ENCODE measurements at places on chromosomes 12 and 14. TPM values are rescaled to one million over a fixed set of nuclear protein-coding genes. Genes with fewer than 3 reads are reported as not detected.

DNA sequence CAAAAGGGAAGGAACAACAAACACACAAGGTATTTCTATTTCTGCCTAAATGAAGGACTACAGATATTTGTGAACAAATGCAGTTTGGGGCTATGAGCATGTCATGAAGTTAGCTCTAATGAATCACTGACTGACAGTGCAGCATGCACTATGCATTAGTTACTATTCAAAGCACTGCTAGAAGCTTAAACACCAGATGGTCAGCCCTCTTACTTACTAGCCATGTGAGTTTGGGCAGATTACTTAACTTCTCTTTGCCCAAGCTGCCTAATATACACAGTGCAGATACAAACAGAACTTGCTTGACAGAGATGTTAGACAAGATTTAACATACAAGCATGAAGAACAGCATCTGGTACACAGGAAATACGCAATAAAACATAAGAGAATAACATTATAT is 96.0 kb downstream of the ATXN2 start:
- H3K27ac ChIP-seq: no peak overlapping the region
- H3K4me1 ChIP-seq: no peaks in the 10 kb centered on the region
- no peak for DNase-seq
- peaks cover 1% of the 10 kb centered on the region for H3K36me3 ChIP-seq
- no peaks in the 10 kb centered on the region for H3K27me3 ChIP-seq
- H3K4me3 ChIP-seq: no peak overlapping the region

DNA sequence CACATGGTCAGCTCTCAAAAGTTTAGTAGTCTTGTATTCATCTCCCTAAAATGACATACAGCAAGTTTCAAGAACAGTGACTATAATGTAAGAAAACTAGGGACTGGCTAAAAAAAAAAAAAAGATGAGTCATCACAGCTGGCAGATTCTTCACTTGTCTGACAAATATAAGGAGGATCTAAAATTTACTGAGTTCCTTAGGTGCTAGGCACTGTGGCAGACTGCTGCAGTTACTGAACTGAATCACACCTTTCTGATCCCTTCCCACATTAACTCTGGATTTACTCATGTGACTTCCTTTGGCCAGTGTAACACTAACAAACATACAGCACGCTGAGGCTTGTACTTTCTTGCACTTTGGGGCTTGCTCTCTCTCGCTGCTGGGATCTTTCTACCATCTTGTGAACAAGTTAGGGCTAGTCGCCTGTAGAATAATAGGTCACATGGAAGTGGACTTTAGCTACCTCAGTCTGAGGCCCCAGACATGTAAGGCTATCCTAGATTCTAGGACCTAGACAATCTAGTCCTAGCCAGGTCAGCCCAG is 32.1 kb downstream of the BAZ1A start:
- no peaks in the 10 kb centered on the region for H3K36me3 ChIP-seq
- peaks cover 5% of the 10 kb centered on the region for H3K4me1 ChIP-seq
- peak overlapping the region; percentile 22 for H3K27ac ChIP-seq
- DNase-seq: no peak
- H3K4me3 ChIP-seq: no peak overlapping the region
- no peaks in the 10 kb centered on the region for H3K27me3 ChIP-seq

DNA sequence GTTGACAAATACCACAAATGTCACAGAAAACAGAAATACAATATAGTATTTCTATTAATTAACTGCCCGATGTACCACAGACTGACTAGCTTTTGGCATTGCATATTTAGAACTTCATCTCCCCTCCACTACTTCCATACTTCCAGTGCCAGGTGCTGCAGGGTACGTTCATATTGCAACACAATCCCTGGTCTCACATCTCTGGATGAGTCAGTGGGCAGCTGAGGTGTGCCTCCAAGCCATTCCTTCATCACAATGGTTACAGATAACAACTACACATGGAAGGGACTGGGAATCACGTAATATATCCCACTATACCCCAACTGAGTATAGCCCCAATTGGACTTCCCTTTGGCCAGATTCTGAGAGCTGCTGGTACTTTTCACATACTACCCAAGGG is 31.1 kb downstream of the CCDC198 start:
- H3K27me3 ChIP-seq: no peaks in the 10 kb centered on the region
- DNase-seq: no peak
- no peaks in the 10 kb centered on the region for H3K36me3 ChIP-seq
- H3K4me3 ChIP-seq: no peak overlapping the region

- no peaks in the 10 kb centered on the region for H3K4me1 ChIP-seq
- H3K36me3 ChIP-seq: no peaks in the 10 kb centered on the region
- DNase-seq: no peak
- no peak overlapping the region for H3K27ac ChIP-seq
- no peak overlapping the region for H3K4me3 ChIP-seq
Measured at GRCh38 chr14:52862632-52863333, 71.4 kb upstream of the GNPNAT1 start.

GRCh38 chr14:97306133-97306759 is 509.1 kb downstream of the VRK1 start:
- H3K36me3 ChIP-seq: no peaks in the 10 kb centered on the region
- H3K27ac ChIP-seq: no peak overlapping the region
- no peak overlapping the region for H3K4me3 ChIP-seq
- H3K4me1 ChIP-seq: no peaks in the 10 kb centered on the region
- H3K27me3 ChIP-seq: no peaks in the 10 kb centered on the region

- peaks cover 3% of the 10 kb centered on the region for H3K36me3 ChIP-seq
- H3K4me3 ChIP-seq: no peak overlapping the region
- no peak overlapping the region for H3K27ac ChIP-seq
Measured at GRCh38 chr14:101889898-101890297, 74.5 kb upstream of the DYNC1H1 start.

DNA sequence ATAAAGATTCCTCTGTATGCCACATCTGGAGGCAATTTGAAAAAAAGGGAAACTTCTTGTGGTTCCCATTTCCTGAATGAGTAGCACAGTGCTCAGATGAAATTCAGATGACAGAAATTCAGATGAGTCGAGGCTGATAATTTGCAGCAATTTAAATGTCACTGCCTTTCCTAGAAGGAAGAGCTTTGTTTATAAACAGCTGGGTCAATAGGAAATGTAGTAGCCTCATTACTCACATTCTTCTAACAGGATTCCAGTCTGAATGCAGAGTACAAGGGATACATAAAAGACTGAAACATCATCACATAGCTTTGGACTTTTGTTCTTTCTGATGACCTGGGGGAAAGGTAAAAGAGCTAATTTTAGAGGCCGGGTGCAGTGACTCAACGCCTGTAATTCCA is 11.3 kb upstream of the DACT1 start:
- no peaks in the 10 kb centered on the region for H3K36me3 ChIP-seq
- no peaks in the 10 kb centered on the region for H3K4me1 ChIP-seq
- no peaks in the 10 kb centered on the region for H3K27me3 ChIP-seq
- H3K4me3 ChIP-seq: no peak overlapping the region

DNA sequence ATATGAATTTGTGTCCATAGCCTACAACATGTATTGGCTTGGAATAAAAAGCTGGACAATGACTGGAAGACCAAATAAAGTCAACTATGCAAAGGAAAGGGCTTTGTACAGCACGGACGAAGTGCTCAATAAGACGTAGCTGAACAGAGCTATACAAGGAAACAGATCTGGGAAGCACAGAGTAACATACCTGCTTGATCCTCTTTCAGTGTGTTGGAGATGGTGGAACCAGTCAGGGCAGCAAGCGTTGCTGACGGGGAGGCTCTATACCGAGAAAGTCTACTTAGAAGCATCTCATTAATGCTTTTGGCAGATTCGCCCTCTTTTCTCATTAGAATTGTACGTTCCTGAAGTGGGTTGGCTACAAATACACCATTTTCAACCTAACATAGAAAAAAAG is 99.3 kb downstream of the HECTD4 start:
- DNase-seq: no peak
- H3K27me3 ChIP-seq: no peaks in the 10 kb centered on the region
- H3K4me1 ChIP-seq: no peaks in the 10 kb centered on the region
- H3K4me3 ChIP-seq: no peak overlapping the region
- H3K36me3 ChIP-seq: no peaks in the 10 kb centered on the region
- no peak overlapping the region for H3K27ac ChIP-seq

GRCh38 chr12:51421266-51421884 is 3.3 kb upstream of the SLC4A8 start:
- DNase-seq: peak; percentile 73
- no peak overlapping the region for H3K27ac ChIP-seq
- H3K4me1 ChIP-seq: peaks cover 36% of the 10 kb centered on the region
- no peak overlapping the region for H3K4me3 ChIP-seq

DNA sequence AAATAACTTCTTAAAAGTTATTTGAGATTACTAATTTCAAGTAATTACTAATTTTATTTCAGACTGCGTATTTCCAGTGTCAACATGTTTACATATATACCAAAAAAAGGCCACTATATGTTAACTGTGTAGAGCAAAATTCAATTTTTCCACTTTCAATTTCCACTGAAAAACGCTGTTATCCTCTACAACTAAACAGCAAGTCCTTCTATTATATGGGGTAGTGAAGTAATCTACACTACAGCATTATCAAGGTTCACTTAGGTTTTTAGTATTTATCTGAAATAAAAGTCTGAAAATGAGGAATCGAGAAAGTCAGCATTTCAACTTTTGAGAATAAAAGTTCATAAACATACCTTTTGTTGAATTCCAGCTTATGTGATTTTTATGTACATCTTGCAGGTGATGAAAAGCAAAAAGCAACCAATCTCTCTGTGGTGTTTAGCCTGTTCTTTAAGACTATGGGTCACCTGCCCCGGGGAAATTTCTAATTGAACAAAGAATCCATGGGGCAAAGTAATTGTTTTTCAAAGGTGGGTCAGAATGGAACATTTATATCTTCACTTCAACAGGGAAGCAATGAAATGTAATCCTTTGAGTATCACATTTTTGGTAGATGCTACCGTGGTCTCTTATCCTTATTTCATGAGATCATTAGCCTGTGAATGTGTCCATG is 3.3 kb downstream of the BTG1 start:
- peaks cover 2% of the 10 kb centered on the region for H3K36me3 ChIP-seq
- peaks cover 34% of the 10 kb centered on the region for H3K4me1 ChIP-seq
- no peak for DNase-seq
- no peak overlapping the region for H3K27ac ChIP-seq

- H3K4me1 ChIP-seq: peaks cover under 1% of the 10 kb centered on the region
- no peaks in the 10 kb centered on the region for H3K36me3 ChIP-seq
- no peak for DNase-seq
- no peak overlapping the region for H3K27ac ChIP-seq
Measured at GRCh38 chr12:124553862-124554428, 13.5 kb downstream of the NCOR2 start.

DNA sequence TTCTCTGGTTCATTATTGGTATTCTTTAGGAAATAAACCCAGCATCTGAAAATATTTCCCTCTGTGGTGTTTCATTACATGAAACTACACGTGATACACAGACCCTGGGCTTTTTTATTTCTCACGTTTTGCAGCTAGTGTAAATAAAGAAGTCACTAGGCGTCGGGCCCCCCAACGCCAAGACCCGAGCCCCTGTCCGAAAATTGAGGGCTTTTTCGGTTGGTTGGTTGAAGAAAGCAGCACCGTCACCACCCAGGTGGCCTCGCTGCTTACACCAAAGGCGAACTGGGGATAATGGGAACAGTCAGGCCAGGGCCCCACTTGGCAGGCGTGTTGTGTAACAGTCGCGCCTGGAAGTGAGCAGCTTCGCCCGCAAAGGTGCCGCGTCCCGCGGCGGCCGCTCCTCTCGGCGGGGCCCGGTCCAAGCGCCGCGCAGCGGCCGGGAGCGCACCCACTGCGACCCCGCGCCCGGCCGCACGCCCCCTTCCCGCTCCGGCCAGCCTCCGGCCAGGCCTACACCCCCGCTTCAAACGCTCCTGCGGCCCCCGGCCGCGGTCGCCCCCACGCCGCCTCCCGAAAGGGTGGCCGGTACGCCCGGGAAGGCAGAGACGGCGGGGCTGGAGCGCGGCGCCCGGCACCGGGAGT is 1.2 kb downstream of the DUSP16 start:
- peaks cover 33% of the 10 kb centered on the region for H3K4me1 ChIP-seq
- peak overlapping the region; percentile 86 for H3K27ac ChIP-seq
- no peaks in the 10 kb centered on the region for H3K36me3 ChIP-seq
- peak overlapping the region; percentile 78 for H3K4me3 ChIP-seq

DNA sequence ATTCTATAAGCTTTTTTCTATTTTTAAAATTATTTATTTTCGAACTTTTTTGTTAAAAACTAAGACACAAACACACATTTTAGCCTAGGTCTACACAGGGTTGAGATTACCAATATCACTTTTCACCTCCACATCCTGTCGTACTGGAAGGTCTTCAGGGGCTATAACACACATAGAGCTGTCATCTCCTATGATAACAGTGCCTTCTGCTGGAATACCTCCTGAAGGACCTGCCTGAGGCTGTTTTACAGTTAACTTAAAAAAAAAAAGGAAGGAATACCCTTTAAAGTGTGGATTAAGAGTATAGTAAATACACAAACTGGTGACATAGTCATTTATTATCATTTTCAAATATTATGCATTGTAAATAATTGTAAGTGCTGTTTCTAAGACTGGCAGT is 43.0 kb downstream of the RASSF8 start:
- no peak for DNase-seq
- H3K4me1 ChIP-seq: peaks cover 15% of the 10 kb centered on the region
- no peaks in the 10 kb centered on the region for H3K27me3 ChIP-seq
- no peaks in the 10 kb centered on the region for H3K36me3 ChIP-seq
- H3K27ac ChIP-seq: no peak overlapping the region

GRCh38 chr14:88321692-88322503 is 1.2 kb downstream of the KCNK10 start:
- DNase-seq: no peak
- H3K36me3 ChIP-seq: no peaks in the 10 kb centered on the region
- no peak overlapping the region for H3K27ac ChIP-seq
- no peak overlapping the region for H3K4me3 ChIP-seq

- H3K27ac ChIP-seq: no peak overlapping the region
- no peak for DNase-seq
- H3K36me3 ChIP-seq: no peaks in the 10 kb centered on the region
Measured at GRCh38 chr12:102954134-102954533, 3.3 kb upstream of the ASCL1 start.

The CLEC9A gene
- not detected for total RNA-seq

The TMEM121 gene
- total RNA-seq: not detected

The TDRD9 gene
- total RNA-seq: not detected

The P2RX7 gene
- not detected for total RNA-seq

The TTC9 gene
- total RNA-seq: 4.6 TPM

The KRT72 gene
- total RNA-seq: not detected

The MED6 gene
- 55.5 TPM for total RNA-seq

The EFS gene
- 0.14 TPM for total RNA-seq

The NXPH4 gene
- total RNA-seq: 10.6 TPM

The TM7SF3 gene
- 83.0 TPM for total RNA-seq

The SELPLG gene
- total RNA-seq: 0.44 TPM

The BDKRB1 gene
- total RNA-seq: not detected

All from Caco-2 (cell line).